ENCODE measurements at places on chromosomes 16 and 17.
A peak's percentile ranks its signal among the peaks of the same experiment; 100 is the strongest.

DNA sequence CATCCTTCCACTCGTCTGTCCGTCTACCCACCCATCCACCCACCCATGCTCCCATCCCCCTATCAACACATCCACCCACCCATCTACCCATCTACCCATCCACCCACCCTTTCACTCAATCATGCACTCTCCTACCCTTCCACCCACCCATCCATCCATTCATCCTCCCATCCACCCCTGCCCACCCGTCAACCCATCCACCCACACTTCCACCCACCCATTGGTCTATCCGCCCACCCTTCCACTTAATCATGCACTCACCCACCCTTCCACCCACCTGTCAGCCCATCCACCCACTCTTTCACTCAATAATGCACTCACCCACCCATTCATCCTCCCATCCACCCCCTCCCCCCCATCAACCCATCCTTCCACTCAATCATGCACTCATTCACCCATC lies 250.0 kb upstream of the EEF2KMT start:
- no peak for DNase-seq

DNA sequence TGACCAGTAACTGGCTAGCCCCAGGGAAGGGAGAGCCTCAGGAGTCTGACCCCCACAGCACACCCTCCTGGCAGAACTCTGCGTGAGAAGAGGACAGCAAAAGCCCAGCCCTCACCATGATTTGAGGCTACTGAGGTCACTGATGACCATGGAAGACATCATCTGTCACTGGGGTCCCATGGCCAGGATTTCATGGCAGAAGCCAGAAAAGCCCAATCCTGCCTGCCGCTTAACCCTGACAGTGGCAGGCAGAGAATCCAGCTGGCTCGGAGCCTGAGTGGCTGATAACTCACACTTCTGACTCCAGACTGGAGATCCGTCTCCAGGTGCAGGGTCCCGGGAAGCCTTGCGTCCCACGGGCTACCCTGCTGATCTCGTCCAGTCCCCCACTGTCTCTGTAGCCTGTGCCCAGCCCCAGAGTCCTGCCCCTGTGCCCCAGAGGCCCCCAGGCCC lies 17.5 kb downstream of the GRIN2C start:
- no peak for DNase-seq

- DNase-seq: no peak
These were observed 1.6 kb downstream of the CD7 start for GRCh38 chr17:82315703-82316358.

DNA sequence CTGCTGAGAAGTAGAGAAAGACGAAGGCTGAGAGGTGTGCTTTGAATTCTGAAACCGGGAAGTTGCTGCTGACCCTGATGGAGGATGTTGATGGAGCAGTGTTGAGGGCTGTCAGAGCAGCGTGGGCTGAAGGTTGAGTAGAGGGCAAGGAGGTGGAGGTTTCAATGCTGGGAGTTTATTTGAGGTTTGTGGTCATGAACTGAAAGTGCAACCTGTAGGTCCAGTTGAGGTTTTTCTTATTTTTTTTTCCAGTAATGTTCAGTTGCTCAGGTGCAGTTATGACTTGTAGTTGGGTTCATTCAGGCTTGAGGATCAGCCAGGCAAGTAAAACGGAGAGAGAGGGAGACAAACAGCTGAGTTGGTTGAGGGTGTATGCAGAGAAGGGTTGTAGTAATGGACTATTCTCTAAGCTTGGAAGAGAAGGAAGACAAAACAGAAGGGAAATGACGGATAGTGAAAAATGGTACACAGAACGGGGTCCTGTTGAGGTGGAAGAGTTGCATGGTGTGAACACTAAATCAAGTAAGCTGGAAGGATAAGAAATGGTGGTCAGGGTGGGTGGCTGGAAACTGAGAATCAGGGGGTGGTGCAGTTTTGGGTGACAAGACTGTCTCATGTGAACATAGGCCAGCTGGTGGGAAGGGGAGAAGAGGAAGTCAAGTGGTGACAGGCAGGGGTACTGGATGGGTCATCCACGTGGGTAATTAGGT lies 8.7 kb upstream of the UBE2G1 start:
- DNase-seq: no peak

- DNase-seq: no peak
These were observed 128.8 kb downstream of the RAP1GAP2 start for GRCh38 chr17:2925011-2925410.

DNA sequence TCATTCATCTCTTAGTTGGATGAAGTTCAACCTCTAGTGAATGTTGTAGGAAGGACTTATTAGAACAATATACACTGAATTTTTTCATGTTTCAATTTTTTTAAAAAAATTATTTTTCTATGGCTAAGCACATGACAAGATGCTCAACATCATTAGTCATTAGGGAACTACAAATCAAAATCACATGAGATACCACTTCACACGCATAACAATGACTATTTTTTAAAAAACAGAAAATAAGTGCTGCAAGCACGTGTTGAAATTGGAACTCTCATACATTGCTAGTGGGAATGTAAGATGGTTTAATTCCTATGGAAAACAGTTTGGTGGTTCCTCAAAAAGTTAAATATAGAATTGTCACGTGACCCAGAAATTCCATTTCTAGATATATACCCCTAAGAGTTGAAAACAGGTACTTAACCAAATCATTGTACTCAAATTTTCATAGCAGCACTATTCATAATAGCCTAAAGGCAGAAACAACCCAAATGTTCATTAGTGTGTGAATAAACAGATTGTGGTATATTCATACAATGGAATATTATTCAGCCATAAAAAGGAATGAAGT lies 85.2 kb upstream of the AKTIP start:
- no peak for DNase-seq

GRCh38 chr17:27499451-27500265 lies 43.4 kb downstream of the KSR1 start:
- no peak for DNase-seq

DNA sequence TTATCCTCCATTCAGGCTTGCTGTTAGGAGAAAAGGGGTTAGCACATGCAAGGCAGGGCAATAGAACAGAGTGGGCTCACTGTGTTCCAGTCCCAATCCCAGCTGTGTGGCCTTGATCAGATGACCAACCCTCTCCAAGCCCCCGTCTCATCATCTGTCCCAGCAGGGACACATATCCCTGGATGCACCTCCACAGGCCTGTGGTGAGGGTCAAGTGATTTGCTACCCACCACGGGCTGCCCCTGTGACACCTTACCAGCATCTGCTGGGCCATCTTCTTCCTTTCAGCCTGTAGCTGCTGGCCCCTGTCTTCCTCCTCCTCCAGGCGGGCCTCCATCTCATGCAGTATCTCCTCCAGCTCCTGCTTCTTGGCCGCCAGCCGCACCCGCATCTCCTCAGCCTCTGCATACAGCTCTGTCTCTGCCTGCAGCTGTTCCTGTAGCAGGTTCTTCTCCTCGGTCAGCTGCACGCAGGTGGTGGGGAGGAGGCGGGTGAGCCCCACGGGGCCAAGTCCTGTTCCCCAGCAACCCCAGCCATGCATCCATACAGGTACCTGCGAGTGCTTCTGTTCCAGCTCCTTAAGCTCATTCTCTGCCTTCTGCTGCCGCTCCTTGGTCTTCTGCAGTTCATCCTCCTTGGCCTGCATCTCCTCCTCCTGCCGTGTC lies 91.3 kb downstream of the NDE1 start:
- no peak for DNase-seq

GRCh38 chr16:11418506-11418905 lies 73.2 kb downstream of the RMI2 start:
- DNase-seq: no peak

DNA sequence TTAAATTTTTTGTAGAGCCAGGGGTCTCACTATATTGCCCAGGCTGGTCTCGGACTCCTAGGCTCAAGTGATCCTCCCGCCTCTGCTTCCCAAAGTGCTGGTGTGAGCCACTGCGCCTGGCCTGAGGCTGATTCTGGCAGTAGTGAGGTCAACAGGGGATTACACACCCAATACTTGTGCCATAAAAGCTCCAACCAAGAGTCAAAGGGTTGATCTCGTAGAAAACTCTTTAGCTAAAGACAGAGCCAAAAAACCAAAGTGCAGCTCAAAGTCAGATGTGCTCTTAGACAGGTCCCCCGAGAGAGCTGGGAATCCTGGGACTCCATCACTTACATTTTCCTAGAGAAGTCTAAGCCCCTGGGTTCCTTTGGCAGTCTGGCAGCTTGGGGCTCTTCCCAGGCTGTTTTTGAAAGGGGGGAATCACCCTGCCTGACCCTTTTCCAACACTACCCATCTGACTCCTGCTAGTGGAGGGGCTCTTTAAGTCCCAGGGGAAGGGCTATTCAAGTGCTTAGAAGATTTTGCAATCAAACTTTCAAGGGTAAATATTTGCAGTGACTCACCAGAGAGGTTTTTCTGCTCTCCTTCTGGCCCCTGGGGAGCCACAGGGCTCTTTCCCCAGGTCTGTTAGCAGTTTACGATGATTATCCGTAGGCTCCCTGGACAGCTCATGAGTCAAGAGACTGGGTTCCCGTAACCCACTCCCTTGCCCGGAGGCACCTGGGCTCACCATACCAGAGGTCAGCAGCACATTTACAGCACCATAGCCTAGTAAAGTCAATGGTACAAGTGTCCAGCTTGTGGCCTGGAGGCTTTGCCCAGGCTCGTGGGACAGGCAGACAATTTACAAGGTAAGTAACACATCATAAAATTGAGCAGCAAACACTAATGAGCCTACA lies 408.7 kb downstream of the SLC39A11 start:
- peak; percentile 54 for DNase-seq

DNA sequence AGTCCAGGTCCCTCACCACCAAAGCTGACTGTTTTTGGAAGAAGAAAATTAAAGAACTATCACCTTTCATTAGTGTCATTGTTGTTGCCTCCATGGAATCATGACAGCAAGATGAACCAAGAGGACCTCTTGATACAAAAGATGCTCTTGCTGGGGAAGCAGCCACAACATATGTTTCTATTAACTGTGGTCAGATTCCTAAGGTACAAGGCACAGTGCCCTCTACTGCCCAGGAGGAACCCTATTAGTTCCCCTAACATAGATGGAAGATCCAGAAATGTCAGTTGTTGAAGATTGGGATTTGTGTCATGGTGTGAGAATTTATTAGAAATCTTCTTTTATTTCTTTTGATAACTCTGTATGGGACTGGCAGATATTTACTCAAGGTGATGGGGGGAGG lies 188.2 kb upstream of the ANKFN1 start:
- no peak for DNase-seq

DNA sequence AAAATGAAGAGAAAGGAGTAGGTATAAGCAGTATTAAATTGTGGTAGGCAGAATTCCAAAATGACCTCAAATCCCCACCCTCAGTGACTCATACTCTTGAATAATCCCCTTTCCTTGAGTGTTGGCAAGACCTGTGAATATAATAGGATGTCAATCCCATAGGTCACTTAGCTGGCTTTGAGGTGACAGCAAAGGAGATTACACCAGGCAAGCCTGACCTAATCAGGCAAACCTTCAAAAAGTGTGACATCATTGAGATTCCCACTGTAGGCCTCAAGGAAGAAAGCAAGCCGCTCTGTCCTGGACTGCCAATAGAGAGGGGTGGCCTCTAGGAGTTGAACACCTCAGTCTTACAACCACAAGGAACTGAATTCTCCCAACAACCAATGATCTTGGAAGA lies 535.2 kb downstream of the RBFOX1 start:
- no peak for DNase-seq

DNA sequence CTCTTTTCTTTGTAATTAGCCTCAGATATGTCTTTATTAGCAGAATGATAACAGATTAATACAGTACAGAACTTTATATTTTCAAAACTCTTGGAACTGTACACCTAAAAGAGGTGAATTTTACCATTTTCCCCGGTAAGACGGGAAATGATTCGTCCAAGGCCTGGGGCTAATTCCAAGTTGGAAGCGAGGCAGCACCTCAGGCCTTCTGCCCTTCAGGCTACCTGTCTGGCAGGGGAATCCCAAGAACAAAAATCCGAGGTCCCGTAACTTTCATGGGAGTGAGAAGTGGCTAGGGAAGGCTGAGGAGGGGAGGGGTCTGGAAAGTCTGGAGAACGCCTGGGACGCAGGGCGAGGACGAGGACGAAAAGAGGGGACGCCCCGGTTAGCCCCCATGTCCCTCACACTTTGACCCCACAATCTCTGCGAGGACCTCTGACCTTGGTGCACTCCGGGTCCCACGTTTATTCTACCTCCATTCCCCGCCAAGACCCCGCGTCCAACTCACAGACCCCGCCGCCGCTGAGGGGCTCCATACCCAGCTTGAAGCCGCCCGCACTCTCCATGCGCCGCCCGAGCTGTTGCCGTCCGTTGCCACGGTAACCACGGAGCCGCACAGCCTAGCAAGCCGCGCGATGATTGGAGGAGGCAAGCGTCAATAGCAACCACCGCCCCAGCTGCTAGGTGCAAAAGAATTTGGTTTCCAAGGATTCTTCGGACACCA lies at the start of gene HYDIN:
Gene HYDIN (minus strand): TSS at position 601 of the 724 bp plus-strand sequence. CDS start 43,827 bp downstream, outside the sequence.
- peak; percentile 76 for DNase-seq

GRCh38 chr16:86590501-86591144 lies 12.3 kb downstream of the FOXL1 start:
- DNase-seq: no peak

DNA sequence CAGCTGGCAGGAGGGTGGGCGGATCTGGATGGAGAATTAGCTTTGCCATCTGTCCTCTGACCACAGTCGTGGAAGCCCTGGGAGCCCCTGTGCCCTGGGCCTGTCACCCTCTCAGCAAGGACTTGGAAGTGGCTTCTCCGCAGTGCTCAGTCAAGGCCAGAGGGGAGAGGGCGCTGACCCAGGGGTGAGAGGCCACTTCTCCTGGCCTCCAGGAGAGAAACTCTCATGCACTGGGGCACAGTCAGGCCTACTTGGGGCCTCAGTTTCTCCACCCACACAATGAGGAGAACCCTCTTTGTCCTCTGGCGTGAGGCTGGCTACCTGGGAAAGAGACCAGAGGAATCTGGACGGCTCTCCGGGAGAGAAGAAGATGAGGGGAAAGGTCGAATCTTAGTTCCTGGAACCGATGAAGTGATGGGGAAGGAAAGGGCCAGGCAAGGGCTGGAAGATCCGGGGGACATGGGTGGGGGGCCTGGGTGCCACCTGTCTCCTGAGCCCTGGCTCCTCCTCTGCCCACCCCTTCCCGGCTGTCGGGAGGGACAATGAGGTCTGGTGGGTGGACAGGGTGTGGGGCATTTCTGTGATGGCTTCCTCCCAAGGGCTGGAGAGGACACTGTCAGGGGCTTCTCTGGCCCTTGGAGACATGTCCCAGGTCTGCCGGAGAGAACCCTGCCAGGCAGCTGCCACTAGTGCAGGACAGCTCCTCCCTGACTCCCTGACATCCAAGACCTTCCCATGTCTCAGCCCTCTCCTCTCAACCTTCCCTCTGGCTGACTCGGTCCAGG lies 9.0 kb upstream of the ARHGAP27 start:
- DNase-seq: no peak
